HCT116 (cell line): ENCODE measurements at places on chromosomes 4 and X.

GRCh38 chr4:182351485-182351884 is 108.3 kb downstream of the TENM3 start:
- no peak for DNase-seq

- no peak for DNase-seq
Observed at GRCh38 chr4:184437565-184438265, 36.6 kb downstream of the IRF2 start.

- DNase-seq, result no peak
Observed at GRCh38 chr4:70927502-70928137, 25.5 kb downstream of the MOB1B start.

DNA sequence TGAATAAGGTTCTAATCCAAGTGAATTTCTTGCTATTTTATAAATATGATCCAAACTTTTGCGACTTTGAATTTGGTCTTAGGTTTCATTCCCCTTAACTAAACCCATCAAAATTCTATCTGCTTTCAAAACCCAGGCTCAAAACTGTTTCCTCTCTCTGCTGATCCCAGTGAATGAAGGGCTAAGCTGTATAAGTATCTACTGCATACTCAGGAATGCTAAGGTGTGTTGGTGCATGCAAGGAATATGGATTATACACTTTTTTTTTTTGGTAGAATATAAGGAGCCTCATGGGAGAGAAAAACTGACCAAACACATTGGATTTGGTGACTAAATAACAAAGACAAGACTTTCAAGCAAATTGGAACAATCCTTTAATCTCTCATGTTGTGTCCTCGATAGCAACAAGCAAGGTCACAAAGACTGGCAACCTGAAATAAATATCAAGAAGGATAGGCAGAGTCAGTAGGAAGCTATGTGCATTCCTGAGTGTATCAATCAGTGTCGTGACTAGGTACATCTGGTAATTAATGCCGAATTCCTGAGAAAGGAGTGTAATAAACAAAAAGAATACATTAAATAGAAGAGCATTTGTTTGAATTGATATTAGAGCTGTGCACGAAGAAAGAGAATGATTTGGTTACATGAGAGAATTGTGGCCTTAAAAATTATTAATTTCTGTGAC is 74.3 kb upstream of the KCTD8 start:
- DNase-seq, result no peak

DNA sequence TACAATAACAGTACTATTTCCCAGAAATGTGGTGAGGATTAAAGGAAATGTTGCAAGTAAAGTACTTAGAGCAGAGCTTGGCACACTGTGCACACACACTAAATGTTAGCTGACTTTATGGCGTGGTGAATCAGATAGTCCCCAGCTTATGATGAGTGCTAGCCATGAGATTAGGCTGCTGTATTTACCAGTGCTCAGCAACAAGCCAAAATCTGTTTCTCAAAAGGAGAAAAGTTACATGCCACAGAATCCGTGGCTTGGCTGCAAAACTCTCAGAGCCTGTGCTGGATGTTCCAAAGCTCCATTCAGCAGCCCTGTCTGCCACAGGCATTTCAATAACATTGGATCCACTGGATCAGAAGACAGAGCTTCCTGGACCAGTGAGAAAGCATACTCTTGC is 12.8 kb upstream of the STBD1 start:
- DNase-seq, result no peak

GRCh38 chr4:6128221-6128850 is 72.0 kb downstream of the JAKMIP1 start:
- no peak for DNase-seq

DNA sequence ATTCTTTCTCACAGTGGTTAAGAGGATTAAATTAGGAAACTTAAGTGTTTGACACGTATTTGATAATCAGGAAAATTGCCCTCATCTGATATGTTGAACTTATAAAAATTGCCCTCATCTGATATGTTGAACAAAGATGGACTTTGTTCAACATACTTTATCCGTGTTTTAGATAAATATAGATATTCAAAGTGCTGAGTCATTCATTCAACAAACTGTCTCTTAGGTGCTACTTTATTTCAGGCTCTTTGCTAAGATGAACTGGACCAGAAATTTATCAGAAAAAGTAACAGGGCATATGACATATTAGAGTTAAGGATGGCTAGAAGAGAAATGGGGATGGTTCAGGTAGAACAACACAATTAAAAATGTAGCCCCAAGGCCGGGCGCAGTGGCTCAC is 81.7 kb downstream of the IL1RAPL1 start:
- DNase-seq, result no peak

GRCh38 chrX:129958083-129958465 is 24.4 kb upstream of the BCORL1 start:
- DNase-seq, result no peak

- no peak for DNase-seq
Observed at GRCh38 chr4:38861791-38862190, 5.2 kb upstream of the TLR6 start.

DNA sequence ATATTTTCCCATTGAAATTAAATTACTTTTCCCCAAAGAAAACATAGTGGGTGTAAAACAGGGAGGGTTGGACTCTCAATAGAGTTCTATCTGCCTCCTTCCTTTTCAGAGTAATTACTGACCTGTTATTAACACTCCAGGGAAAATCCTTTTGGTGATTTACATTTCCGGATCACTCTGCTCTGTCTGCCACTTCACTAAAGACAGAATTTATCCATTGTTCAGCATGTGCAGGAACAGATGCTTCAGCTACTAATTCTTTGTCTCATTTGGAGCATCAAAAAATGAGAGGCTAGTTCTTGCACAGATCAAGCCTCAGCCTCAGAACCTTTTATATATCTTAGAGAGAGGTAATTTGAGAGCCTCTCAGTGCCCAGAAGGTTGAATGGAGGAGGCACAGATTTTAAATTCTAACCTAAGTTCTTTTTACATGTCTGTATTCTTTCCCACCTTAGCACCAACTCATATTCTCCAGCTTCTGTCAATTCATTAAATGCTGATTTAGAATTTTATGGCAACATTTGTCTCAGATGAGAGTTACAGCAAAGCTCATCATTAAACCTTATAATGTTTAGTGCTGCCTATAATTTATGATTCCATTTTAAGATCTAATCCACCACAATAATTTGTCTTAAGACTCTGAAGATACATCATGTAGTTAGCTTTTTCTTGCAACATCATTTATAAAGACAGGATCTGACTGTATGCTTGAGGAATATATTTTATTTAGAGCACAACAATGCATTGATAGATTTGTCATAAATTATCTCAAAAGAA is 1494.4 kb downstream of the STIM2 start:
- DNase-seq, result no peak

DNA sequence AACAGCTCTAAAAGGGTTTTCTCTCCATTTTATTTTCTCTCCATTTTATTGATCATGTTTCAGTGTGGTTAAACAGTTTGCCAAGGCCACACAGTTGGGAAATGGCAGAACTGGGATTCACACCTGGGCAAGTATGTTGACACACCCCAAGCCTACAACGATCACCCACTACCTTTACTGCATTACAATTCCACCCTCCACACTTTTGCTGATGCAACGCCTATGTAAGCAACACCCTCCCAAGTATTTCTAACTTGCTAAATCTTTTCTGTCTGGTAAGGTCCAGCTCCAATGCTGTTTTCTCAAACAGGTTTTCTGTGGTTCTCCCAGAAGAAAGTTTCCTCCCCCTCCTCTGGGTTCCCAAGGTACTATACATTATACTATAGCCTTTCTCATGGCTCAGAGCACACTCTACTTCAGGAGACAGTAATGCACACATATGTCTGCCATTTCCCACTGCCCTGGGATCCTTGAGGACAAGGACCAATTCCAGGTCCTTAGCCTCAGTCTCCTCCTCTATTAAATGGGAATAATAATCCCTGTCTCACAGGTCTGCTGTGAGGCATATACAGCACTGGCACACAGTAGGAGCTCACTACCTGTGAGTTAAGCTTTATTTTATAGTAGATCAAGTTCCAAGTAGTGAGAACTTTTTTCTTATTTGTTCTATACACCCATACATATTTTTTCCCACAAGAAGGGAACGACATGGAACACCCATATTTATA is 27.9 kb downstream of the IQSEC2 start:
- no peak for DNase-seq

DNA sequence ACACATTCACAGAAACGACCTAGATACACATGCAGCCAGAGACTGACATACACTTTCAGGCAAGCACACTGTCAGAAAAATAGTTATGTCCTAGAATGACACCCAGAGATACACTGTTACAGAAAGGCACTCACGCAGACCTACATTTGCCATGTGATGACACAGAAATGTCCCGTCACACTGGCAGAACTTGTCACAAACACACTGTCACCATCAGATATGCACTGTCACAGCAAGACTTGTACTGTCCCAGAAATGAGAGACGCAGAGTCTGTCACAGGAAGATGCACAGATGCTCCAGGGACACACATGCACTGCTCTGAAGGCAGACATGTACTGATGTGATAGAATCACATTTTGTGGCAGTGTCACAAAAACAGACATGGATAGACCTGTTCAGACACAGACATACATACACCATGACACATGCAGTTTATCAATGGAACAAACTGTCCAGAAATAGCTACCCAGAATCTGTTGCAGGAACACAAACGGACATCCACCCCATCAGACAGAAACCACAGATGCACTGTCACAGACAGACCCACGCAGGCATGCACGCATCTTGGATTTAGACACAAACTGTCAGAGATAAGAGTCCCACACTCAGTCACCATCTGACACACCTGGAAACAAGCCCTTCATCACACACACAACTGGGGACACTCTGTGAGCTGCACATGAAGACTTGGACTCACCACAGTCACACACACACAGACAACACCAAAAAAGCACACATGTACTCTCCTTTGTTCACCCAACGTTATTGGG is 1.3 kb upstream of the PIM2 start:
- DNase-seq, result no peak

- no peak for DNase-seq
Observed at GRCh38 chr4:17447056-17447455, 64.8 kb downstream of the QDPR start.

DNA sequence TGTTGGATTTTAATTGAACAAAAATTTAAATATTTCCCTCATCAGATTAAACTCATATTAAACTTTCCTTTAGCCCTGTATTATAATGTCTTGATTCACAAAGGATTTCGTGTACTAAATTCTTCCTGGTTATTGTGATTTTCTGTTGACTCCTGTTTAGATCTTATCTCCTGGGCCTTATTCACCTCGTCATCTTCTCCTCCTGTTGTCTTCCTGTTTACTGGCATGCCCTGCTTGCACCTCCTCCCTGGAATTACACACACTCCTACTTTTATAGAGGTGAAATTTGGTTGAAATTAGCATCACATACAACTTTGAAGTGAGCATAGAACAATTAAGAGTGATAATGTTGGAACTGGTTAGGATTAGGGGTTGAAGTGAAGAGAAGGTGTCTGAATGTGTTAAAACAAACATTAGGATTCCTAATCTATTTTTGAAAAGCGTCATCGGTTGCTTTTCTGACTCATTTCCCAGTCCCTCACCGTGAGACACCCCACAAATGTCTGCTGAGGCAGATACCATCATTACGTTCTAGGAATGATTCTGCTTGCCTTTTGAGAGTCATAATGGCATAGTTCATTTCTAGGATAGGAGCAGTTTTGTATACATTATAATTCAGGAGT is 32.5 kb downstream of the TLL1 start:
- DNase-seq, result no peak

GRCh38 chr4:83012200-83012686 is 1.6 kb upstream of the LIN54 start:
- DNase-seq, result no peak

GRCh38 chr4:87525636-87526295 is 3.4 kb downstream of the SPARCL1 start:
- no peak for DNase-seq

GRCh38 chrX:48996969-48997368 is 5.1 kb downstream of the GRIPAP1 start:
- no peak for DNase-seq

GRCh38 chrX:72326605-72327300 is 21.0 kb upstream of the CITED1 start:
- no peak for DNase-seq

DNA sequence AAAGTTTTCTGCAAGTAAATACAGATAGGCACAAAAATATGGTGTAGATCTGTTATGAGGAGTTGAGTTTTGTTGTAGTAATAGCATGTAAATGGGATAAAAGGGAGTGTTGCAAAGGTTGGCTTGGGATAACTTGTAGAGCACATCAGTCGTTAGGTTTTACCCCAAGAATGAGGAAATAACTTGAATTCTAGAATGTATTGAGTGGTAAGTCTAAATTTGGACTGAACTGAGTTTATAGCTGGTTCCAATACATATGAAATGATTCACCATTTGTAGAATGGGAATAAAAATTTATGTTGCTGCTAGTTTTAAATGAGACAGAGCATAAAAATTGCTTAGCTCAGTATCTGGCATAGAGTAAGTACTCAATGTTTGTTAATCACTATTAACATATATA is 719.2 kb downstream of the FSTL5 start:
- DNase-seq, result no peak

GRCh38 chrX:75118296-75118695 is 37.8 kb downstream of the ABCB7 start:
- no peak for DNase-seq

- DNase-seq, result no peak
Observed at GRCh38 chr4:183299464-183299863, 20.6 kb downstream of the CLDN22 start.

- DNase-seq, result no peak
Observed at GRCh38 chr4:26071688-26072087, 157.7 kb downstream of the SMIM20 start.

DNA sequence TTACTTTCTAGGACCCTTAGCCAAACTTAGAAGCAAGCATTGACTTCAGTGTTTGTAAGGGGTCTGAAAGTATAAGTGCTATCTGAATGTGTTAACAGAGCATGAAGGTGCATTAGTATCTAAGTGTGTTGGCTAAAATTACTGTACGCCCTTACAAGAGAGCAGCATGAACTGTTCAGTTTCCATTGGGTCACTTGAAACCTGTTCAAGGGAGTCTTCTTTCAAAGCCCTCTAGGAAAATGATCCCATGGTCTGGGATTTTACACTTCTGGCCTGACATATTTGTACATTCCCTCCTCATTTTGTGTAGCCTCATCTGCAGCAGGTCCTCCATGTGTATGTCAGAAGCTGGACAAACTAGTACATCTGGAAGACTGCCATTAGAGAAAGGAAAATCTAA is 3.2 kb downstream of the PRDX4 start:
- no peak for DNase-seq

GRCh38 chr4:3369781-3370674 is 71.7 kb upstream of the HGFAC start:
- DNase-seq, result no peak
